Adrenal gland (tissue), 19 donors: ENCODE measurements at places on chromosomes 13 and 19. TPM values are rescaled to one million over a fixed set of nuclear protein-coding genes. Genes with fewer than 3 reads are reported as not detected.

CYP4F2 gene
- total RNA-seq, result not detected

- no peaks in the 10 kb centered on the region for H3K27me3 ChIP-seq
- H3K4me3 ChIP-seq, result no peak overlapping the region
- DNase-seq, result no peak
- no peak overlapping the region for H3K27ac ChIP-seq
These were observed 5.0 kb downstream of the CEP89 start for GRCh38 chr19:32966750-32967149.

DNA sequence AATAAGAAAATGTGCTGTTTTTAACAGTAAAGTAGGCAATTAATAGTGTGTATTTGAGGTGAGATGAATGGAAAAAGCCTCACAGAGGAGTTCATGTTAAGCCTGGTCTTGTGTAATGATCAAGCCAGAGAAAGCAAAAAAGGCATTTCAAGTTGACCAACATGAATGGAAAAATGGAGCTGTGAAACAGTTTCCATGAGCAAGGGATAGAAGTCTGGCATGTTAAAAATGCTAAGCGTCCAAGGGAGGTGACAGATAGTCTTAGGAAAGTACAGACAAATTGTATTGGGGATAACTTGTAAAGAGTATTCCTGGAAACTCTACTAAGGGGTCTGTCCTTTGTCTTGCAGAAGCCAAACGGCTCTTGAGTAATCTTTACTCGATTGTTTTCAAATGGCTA is 506.8 kb upstream of the ATXN8OS start:
- H3K4me1 ChIP-seq, result no peaks in the 10 kb centered on the region
- H3K27me3 ChIP-seq, result no peaks in the 10 kb centered on the region
- no peak overlapping the region for H3K27ac ChIP-seq
- no peak overlapping the region for H3K4me3 ChIP-seq

DNA sequence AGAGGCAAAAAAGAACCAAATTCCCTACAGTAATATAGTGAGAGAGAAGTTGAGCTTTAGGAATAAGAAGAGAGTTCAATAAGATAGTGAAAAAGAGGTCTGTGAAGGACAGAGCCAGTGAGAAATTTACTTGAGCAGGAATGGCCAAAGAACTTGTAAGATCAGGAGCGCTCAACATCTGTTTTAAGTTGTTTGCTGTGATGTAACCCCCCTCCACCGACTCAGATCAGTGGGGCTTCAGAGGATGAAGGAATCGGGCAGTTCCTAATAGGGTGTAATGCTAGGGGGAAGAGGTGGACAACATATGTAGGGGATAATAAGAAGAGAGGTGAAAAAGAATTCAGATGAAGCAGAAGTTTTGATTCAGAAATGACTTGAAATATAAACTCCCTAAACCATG is 85.3 kb upstream of the FNDC3A start:
- DNase-seq, result no peak
- H3K36me3 ChIP-seq, result no peaks in the 10 kb centered on the region
- no peaks in the 10 kb centered on the region for H3K27me3 ChIP-seq
